ENCODE measurements at places on chromosomes 4 and X.

DNA sequence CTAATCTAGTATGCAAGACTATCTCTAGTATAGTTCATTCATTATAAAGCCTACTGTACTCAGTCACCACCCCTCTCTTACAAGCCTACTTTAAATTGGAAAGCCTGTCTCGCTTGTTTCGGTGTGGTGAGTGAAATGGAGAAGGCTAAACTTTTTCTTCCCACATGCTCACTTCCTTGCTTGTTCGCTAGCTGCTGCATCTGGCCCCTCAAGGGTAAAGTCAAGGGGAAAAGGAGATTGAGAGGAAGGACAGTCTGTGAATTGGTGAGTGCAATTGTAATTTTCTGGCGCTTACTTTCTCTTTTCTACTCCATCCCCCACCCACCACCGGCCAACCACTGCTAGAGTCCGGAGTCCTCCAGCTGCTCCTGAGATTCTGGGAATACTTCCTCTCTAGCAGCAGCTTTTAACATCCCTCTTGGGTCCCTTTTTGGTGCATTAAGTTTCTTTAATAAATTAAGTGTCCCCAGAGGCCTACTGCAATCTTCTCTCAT lies 12.1 kb upstream of the ARAP2 start:
- peak; percentile 56 for DNase-seq

DNA sequence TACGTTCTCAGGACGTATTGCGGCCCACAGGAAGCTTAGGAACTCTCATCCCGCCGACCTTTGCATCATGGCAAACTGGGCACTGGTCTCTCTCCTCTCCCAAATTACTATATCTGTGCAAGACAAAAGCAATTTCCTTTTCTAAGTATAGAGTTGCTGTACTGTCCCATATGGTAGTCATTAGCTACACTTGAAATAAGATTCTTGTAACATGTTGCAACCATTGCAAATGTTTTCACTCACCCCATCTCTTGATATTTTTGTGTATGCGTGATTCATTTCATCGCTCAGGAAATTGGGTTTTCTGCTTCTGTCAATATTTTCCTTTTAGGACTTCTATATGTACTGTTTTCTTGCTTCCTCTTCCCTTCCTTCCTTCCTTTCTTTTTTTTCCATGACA lies 15.7 kb downstream of the ARMCX6 start:
- DNase-seq = no peak

DNA sequence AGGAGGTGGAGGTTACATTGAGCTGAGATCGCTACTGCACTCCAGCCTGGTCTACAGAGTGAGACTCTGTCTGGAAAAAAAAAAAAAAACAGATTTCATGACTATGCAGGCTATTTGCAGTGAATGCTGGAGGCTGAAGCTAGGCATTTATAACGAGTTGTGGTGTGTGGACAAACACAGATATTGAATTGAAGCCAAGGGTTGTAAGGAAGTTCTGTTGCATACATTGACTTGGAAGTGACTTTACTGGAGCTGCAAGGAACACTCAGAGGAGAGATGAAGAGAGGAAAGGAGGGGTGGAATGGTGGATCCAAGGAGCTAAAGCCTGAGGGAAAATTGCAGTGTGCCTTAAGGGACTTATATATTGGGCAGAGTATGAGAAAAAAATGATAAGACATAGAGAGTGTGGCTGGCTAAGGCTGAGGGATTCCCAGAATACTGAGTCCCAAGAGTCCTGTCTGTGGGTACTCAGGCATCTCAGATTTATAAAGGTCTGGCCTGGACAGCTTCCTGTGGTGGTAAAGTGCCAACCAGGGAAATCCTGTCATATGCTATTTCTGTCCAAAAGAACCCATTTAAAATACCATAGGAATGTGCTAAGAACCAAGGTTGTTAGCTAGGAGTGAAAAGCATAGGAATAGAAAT lies 87.8 kb upstream of the GUCY1A1 start:
- peak; percentile 22 for DNase-seq

DNA sequence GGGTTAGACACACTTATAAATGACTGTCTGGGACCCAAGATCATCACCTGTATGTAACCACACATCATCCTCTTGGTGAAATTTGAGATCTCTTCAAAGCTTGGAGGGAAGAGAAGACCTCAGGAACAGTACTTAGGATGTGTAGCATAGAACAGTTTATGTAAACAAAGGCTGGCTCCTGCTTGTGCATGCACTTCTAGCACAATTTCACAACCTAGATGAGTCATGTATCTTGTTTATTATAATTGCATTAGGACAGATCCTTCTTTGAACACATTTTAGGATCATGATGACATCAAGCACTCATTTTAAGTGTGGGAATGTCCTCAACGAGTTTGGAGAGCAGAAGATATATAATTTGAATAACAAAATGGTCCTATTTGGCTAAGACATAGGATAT lies 26.3 kb upstream of the ZMAT1 start:
- DNase-seq = no peak

DNA sequence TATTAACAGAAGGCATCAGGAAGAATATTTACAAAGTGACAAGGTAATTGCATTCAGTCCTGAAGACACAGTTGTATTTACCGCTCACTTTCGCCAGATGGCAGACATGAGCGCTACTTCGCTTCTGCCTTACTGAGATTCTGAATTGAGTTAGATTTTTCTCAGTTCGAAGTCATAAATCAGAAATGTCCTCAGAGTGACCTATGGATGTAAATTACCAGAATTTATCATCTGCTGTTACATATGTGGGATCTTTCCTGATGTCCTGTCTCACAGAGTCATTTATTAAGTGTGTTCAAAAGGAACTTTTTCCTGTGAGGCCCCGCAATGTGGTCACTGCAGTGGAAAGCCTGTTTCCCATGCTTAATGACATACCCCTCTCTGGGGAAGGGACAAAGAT lies 97.3 kb upstream of the DCLK2 start:
- peak; percentile 54 for DNase-seq

GRCh38 chr4:155780775-155781174 lies 22.0 kb downstream of the GUCY1B1 start:
- no peak for DNase-seq

All from retina (tissue), 1 donor.